ENCODE measurements at places on chromosomes 5 and 9.

DNA sequence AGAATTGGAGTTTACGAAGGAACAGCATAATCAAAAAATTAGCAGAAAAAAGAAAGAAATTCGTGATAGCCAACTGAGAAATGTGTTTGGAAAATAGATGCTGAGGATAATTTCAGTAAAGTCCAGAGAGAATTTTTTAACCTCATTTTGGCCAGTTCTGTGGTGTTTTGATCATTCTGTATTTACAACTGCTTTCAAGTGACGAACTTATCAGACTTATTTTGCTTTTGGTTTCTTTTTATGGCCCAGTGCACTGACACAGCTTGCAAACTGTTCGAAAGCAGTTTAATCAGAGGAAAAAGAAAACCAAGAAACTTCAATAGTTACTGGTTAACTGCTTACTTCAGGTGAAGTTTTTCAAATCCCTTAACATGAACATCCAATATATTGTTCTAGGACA is 1.9 kb downstream of the SDHA start:
- DNase-seq = no peak

DNA sequence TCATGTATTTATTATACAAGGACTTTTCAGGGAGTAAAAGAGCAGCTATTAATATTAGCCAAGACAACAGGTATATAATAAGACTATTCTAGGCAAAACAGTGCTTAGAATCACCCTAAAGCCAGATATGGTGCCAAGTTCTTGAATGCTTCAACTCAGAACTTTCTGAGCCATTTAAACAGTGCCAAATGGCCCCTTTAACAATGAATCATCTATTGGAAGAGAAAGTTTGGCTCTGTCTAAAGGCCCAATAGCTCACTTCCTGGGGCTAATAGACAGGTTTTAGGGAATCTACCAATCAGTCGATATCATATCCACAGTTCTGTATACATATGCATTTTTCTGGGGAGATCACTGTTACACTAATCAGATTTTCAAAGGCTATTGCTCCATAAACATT is 42.9 kb downstream of the ZNF474 start:
- DNase-seq = no peak

DNA sequence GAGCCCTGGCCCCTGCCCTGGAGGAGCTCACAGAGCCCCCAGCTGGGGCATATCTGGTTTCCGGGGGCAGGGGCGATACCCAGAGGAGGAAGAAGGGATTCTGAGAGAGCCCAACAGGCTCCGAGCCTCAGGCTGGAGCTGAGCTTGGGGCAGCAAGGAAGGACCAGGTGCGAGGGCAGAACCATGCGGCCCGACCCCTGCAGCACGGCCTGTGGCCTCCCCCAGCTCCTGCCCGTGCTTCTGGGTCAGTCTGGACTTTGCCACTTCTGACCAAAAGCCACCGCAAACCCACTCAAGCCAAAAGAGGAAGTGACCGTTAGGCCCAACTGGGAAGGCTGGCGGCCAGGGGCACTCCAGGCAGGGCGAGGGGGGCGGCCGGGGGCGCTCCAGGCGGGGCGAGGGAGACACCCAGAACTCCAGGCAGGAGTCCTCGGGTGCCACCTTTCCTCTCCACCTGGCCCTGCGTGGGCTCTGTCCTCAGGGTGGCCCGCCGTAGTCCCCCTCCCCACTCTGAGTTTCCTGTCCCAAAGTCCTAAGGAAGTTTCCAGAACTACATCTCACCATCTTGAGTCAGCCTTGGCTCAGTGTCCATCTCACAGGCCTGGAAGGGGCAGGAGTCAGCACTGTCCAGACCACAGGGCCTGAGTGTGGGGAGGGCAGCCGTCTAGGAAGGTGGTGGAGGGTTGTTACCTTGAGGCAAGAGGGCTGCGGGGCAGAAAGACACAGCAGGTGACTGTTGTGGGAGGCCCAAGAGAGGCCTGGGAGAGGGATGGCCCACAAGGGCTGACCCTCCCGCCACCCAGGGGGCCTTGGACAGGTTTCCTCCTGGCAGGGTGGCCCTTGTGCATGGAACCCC is 946 bp upstream of the LTC4S start:
- DNase-seq = peak; percentile 79

DNA sequence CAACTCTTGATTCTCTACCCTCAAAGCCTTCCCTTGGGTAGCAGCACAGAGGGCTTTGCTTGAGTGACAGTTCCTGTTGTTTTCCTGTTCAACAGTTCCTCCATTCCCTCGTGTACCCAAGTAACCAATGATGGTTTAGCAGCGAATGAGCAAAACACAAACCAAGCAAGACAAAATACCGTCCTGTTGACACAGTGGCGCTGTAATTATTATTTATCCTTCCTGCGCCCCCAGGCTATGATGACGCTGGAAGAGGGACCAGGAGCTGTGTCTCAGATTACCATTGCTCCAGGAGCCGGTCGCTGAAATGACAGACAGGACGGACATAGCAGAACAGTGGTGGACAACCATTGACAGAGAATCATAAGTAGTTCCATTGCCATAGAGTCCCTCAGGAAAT is 154.8 kb downstream of the GADD45G start:
- no peak for DNase-seq

- peak; percentile 70 for DNase-seq
Observed at GRCh38 chr5:163913548-163913947, 408.1 kb downstream of the MAT2B start.

GRCh38 chr5:140630292-140631035 is 2.5 kb downstream of the CD14 start:
- DNase-seq = no peak

GRCh38 chr9:77488439-77489126 is 159.5 kb downstream of the GNA14 start:
- no peak for DNase-seq

- no peak for DNase-seq
Observed at GRCh38 chr5:127308945-127309344, 18.3 kb downstream of the MEGF10 start.

DNA sequence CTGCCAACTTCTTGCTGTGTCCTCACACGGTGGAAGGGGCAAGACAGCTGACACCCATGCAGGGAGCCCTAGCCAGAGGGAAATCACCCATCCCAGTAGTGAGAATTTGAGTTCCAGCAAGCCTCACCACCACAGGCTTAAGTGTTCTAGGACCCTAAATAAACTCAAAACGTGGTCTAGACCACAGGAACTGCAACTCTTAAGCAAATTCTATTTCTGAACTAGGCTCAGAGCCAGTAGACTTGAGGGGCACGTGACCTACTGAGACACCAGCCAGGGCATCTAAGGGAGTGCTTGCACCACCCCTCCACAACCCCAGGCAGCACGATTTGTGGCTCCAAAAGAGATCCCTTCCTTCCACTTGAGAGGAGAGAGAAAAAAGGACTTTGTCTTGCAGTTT is 96.0 kb upstream of the PHF24 start:
- DNase-seq = peak; percentile 97

DNA sequence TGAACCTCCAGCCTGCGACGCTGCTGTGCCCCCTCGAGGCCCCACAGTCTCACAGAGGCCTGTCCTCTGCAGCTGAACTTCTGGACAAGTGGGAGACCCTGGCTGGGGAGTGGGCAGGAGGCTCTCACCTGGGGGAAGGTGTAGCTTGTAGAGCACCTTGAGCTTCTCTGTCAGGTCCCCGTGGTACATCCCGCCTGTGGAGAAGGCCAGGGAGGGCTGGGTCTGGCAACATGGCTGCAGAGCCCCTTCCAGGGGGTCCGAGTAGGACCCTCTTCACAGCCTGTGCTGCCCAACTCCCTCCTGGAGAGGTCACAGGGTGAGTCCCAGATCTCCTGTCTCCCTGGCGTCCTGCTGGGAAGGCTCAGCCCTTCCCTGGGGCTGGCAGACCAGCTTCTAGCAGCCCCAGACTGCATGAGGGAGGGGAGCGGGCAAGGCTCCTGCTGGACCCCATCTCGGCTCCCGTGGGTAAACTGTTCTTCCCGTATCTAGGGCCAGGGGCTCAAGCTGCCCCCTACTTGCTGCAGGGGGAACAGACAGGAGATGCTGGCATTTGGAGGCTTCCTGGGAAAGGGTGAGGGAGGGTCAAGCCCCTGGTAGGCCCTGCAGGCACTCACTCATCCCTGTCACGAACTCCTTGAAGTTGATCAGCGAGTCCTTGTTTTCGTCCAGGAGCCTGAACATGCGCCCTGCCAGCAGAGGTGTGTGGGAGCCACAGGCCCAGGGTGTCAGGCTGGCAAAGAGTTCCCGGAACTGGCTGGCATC is 11.2 kb upstream of the MRNIP start:
- no peak for DNase-seq

DNA sequence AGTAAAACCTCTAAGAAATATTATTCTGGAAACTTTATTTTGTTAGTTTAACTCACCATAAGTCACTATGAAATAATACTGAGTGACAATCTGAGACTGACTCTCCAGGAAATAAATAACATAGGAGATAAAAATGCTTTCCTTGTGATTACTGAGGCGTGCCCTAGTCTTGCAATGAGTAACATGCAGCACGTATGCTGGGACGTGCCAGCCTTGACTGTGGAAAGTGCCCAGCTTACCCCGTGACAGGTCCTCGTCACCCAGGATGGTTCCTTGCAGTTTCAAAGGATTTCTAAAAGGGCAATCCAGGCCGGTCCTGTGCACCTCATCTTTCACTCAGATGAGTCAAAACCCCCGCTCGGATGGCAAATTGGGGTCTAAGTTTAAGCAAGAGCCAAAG is 720.8 kb upstream of the ADAMTS16 start:
- DNase-seq = no peak

Data from MV-4-11 (cell line).